Activated B cell treated with CpG ODN at 0.5 μM for 24 hours (primary cell): ENCODE measurements at places on chromosomes 11 and 22. TPM values are rescaled to one million over a fixed set of nuclear protein-coding genes. Genes with fewer than 3 reads are reported as not detected.
A peak's percentile ranks its signal among the peaks of the same experiment; 100 is the strongest.

The KRTAP5-10 gene
- total RNA-seq, result 0.27 TPM in 1 of 2 replicates, not detected in the other

DNA sequence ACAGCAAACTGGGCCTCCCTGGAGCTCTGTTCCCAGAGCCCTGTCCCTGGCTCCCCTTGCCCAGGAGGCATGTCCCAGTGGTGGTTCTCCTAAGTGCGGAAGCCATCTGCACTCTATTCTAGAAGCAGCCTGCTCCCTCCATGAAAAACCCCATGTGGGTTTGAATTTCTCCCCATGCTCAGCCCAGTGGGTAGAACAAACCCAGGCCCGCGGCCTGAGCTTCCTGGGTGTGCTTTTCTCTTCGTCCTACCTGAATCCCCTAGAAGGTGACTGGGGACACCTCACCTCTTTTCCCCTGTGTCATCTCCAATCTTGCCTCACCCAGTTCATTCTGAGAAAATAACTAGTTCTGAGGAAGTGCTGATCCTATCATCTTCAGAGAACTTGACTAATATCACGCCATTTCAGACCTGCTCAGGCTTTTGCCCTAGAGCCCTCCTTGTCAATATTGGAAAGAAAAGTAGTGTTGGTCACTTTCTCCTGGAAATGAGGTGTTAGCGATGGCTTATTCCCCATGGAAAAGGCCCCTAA, 15.9 kb downstream of the IL10RA start:
- DNase-seq, result no peak

DNA sequence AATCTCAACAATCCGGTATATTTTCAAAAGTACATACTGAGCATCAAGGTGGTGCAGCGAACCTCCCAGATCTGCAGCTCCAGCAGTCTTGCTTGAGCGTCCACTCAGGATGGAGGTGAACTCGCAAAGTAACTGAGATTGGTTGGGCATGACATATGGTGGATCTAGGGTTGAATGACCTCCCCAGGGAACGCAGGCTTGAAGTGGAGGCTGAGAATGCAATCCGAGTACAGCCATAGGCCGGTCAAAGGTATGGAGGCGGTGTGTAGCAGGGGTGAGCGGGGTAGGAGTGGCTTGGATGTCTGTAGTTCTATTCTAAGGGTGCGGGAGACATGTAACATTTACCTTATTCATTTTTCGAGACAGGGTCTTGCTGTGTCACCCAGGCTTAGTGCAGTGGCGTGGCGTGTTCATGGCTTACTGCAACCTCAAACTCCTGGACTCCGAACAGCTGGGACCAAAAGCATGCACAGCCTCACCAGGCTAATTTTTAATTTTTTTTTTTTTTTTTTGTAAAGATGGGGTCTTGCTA, 631 bp upstream of the C22orf39 start:
- DNase-seq, result peak; percentile 40

GRCh38 chr22:32801537-32802236, at the start of gene TIMP3:
TSS of gene TIMP3 (plus strand) at chr22:32801705. CDS start at chr22:32802002, 297 bp downstream.
- no peak for DNase-seq

- no peak for DNase-seq
Measured at GRCh38 chr22:37316405-37316804, 34.1 kb downstream of the CYTH4 start.

- no peak for DNase-seq
Measured at GRCh38 chr11:106238704-106239360, 161.4 kb downstream of the AASDHPPT start.

DNA sequence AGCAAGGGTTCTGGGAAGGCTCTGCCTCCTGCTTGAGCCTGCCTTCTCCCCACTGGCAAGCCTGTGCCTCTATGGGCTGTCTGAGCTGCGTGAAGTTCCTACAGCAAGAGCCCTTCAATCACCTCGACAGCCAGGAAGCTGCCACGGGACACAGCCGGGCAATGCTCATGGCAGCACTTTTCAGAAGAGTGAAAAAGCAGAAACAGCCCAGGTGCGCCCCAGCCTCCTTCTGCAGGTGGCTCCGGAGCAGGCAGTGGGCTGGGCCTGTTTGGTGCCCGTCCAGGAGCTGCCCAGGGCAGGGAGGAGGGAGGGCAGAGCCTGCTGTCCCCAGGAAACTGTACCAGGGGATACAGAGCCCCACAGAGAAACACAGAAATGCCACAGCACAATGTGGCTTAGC, 24.6 kb upstream of the COMT start:
- DNase-seq, result no peak

GRCh38 chr11:74307434-74307833, 4.0 kb downstream of the P4HA3 start:
- no peak for DNase-seq
